ENCODE measurements at places on chromosomes 1 and 21.

DNA sequence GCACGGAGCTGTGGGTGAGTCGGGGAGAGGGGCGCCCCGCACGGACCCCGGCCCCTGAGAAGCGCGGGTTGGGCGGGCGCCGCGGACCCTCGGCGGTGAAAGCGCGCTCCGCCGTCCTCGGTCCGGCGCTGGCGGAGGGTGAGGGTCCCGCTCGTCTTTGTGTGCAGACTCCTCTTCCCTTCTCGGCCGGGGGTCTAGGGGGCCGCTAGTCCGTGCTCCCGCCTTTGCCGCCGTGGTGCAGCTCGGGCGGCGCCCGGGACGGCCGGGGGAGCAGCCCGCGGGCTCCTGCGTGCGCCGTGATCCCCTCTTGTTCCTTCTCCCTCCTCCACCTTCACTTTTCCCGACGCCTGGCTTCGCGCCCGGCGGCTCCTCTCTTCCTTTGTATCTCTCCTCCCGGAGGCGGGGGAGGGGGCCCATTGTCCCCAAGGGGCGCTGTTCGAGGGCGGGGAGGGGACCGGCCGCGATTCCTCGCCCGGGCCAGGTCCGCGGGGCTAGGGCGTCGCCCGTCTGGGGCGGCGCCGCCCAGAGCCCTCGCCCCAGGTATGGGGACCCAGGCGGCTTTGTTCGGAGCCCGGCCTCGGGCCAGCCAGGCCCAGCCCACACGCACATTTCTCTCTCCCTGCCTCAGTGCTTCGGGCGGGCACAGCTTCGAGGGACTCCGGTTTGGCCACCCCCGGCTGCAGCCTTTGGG is 519 bp downstream of the FNBP1L start:
- peak; percentile 52 for DNase-seq

- no peak for DNase-seq
Observed at GRCh38 chr21:34930971-34931370, 118.1 kb downstream of the RUNX1 start.

DNA sequence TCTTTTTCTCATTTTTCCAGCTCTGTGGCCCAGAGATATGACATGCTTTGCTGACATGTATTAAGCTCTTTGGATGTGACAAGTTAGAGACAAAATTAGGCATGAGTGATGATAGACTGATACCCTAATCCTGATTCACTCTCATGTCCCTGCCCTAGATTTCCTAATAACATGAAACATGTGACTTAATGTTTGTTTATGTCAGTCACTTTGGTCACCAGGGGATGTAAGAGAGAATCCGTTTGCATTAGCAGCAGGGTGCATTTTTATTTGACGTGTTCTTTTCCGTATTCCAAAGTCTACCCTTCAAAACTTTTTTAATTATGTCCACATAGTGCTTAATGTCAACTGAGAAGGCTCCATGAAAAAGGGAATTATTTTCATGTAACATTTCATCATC is 192.4 kb downstream of the HMCN1 start:
- DNase-seq = no peak

- DNase-seq = no peak
Observed at GRCh38 chr21:42569732-42570301, 56.2 kb downstream of the SLC37A1 start.

DNA sequence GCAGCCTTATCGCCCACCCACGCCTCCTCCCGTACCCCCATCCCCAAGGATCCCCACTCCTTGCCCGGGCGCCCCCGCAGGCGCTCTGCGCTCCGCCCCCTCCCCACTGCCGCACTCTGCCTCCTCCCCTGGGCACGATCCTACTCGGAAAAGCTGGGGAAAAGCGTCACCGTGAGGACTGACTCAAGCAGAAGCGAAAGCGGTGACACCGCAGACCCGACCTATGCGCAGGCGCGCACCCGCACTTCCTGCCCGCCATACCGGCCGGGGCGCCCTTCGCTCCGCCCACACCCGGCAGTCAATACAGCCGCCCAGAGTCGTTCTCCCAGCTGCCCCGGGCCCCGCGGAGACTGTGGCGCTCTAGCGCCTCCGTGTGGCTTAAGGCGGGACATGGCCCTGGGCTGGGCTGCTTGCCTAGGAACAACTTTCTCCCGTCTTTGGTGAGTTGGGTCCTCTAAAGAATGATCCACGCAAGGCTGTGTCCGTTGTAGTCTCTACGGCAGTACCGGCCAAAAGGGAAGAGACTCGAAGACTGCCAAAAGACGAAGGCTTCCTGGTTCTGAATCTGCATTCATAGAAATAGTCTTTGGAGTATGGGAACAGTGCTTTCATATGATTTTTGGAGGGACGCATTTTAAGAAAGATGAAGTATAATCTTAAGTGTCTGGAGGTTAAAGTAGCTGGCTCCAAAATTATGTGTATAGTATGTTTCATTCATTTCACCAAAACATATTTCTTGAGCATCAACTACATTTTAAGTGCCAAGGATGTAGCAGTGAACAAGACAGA is at the start of gene OMA1:
Gene OMA1 (minus strand): TSS at position 207 of the 789 bp plus-strand sequence. CDS start 7,432 bp downstream, outside the sequence.
- DNase-seq = peak; percentile 97

DNA sequence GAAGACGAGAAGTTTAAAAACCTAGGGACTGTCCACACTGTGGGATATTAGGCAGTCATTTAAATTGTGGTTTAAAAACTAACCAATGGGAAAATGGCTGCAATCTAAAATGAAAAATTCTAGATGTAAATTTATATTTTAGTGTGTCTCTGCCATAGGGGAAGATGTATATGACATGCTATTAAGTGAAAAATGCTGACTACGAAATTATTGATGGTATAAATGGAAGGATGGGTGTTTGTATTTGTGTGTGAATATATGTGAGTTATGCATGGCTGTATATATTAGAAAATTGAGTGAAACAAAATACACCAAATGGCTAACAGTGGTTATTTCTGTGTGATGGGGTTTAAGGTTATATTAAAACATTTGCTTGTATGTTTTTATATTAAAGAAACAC is 260.7 kb downstream of the AJAP1 start:
- no peak for DNase-seq

- DNase-seq = no peak
Observed at GRCh38 chr1:172268237-172268636, 152.2 kb upstream of the C1orf105 start.

DNA sequence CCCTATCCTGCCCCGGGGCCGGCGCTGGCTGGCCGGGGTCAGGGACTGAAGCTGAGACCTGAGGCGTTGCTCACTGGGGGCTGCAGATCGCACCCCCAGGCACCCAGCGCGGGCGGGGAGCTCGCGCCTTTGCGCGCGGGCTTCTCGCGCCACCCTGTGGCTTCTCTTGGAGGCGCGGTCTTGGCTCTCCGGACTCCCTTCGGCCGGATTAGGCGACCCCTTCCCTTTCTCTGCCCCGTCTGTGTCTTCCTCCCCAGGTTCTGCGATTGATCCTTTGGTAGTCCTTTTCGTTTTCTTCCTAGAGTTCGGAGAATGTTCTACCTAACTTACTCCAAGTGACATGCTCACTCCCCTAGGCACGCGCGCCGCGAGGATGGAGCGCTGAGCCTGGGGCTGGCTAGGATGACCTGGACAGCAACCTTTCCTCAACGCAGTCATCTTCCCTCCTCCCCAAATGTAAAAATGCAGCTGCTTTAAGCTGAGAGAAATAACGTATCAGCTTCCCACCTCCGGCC is 495 bp upstream of the NTRK1 start:
- DNase-seq = peak; percentile 10

DNA sequence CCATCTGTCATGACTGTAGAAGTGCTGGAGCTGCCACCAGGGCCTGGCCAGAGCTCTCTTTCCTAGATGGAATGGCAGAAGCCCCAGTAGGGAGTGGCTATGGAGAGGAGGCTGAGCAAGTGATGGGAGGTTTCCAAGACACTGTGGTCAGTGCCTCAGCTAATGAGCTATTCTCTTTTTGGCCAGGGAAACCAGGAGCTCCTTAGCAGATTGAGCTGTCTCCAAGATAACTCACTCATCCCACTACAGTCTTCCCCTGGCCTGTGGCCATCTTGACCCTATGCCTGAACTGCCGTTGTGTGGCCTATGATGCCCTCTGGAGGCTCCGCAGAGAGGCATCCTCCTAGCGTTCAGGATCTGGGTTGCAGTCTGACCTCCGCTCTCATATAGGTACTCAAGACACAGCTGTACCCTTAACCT is 60.5 kb downstream of the ERI3 start:
- no peak for DNase-seq

DNA sequence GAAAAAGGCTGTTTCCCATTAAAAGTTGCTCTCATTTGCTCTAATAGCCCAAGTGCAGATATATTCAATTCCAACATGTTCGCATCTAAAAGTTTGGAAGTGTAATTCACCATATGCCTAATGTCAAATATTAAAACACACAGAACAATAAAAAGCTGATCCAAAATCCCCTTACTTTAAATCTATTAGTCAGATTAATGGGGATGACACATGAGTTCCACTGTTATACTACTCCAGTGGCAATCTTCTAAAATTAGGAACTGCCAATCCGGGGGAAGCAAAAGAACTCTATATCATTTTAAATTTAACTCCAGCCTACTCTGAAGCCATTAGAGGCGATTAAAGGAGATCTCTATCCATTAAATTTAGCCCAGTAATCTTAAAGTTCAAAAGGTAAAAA is 317.1 kb downstream of the NTNG1 start:
- DNase-seq = no peak

GRCh38 chr1:88058205-88058604 is 625.9 kb upstream of the PKN2 start:
- DNase-seq = no peak

DNA sequence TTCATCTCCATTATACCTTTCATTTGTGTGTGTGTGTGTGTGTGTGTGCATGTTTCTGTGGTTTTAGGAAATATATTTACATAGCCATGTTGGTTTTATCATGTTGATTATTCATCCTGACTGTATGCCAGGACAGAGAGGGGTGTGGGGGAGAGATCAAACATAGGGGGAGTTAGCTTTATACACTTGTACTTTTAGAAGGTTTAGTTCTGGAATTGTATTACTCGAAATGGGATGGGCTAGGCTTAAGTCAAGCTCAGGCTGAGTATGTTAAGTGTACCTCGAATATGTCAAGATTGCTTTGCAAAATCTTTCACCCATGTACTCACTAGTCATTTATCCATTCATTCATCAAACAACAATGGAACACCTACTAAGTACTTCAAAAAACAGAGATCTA is 123.3 kb downstream of the HMCN1 start:
- no peak for DNase-seq

GRCh38 chr1:30788580-30789387 is 31.2 kb upstream of the LAPTM5 start:
- DNase-seq = no peak

DNA sequence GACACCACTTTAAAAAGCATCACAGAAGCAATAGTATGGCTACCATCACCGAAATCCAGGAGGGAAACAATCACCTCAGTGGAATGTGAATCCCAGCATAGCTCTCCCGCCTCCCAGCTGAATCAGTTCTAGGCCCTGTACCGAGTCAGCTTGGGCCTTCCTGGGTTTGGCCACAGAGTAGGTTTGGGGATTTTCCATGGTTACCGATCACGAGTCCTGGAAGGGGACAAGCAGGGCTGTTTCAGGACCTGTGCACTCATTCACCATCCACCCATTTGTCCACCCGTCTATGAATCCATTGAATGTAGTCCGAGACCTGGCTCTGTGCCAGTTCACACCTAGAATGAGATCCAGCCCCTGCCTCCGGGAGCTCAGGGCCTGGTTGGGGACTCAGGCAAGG is 94.2 kb downstream of the ARHGEF10L start:
- no peak for DNase-seq

DNA sequence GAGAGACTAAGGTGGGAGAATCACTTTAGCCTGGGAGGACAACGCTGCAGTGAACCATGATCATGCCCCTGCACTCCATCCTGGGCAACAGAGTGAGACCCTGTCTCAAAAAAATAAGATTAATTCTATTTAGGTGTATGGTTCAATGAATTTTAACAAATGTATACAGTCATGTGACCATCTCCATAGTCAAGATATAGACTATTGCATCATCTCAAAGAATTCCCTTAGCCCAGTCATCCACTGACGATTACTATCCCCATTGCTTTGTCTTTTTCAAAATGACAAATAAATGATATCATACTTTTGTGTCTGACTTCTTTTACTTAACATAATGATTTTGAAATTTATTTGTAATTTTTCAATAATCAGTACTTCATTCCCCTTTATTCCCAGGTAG is 260.0 kb downstream of the LRRC7 start:
- no peak for DNase-seq

- DNase-seq = no peak
Observed at GRCh38 chr1:19250629-19251304, 557 bp downstream of the EMC1 start.

- no peak for DNase-seq
Observed at GRCh38 chr1:67724928-67725560, 40.0 kb downstream of the GADD45A start.

- DNase-seq = peak; percentile 37
Observed at GRCh38 chr1:232951180-232951579, 769 bp downstream of the NTPCR start.

DNA sequence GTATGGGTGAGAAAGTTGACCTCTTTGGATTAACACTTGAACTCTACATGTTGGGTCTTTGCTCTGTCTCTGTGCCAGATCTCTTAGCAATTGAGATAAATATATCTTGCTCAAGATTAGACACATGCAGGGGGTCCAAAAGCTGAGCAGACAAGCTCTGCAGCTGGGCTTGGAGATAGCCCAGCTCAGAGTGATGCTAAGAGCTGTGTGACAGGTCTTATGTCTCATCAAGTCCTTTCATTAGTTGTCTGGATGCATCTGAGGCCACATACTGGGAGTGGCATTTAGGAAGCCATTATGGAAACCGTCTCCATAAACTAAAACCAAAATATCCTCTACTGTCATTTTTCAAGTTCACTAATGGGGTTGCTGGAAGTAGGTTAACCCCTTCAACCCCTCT is 289.4 kb upstream of the DUSP10 start:
- DNase-seq = no peak

GRCh38 chr1:1355416-1355815 is 2.9 kb downstream of the MXRA8 start:
- no peak for DNase-seq

GRCh38 chr1:203714446-203714845 is 50.5 kb upstream of the LAX1 start:
- DNase-seq = no peak

- no peak for DNase-seq
Observed at GRCh38 chr1:56534130-56534651, 45.2 kb downstream of the PLPP3 start.

DNA sequence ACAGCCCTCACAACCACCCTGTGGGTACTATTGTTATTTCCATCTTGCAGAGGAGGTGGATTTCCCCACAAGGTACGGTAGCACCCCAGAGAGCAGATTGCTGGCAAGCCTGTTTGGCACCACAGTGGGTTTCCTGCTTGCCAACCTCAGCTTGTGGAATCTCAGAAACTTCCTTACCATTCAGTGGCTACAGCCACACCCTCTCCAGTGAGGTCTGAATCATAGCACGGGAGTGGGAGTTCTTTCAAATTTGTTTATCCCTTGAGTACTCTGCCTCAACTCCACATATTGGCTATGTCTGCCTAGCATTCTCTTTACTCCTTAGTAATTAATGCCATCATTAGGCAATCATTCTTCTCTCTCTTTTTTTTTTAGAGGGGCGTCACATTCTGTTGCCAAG is 162.1 kb downstream of the PTPRU start:
- no peak for DNase-seq

Data from DND-41 (cell line).